Hematopoietic multipotent progenitor cell treated with erythropoietin and hydrocortisone succinate and interleukin-3 and kit ligand, for 15 days (in vitro differentiated cells): ENCODE measurements at places on chromosomes 1 and 21.

DNA sequence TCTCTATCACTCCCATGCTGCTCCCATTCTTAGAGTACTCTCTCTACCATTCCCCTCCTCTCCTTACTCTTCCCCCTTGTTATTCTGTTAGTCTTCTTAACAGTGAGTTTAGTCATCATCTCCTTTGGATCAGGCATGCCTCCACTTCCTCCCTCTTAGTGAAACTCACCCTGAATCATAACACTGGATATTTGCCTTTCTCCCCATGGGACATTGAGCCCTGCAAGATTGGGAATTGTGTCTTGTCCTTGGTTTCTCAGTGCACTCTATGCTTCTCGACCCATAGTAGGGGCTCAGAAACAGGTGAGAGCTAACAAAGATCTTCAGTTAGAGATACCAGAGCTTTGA lies 68.3 kb upstream of the GCLM start:
- no peak for DNase-seq

GRCh38 chr1:17540255-17541001 lies 930 bp downstream of the ARHGEF10L start:
- DNase-seq: no peak

DNA sequence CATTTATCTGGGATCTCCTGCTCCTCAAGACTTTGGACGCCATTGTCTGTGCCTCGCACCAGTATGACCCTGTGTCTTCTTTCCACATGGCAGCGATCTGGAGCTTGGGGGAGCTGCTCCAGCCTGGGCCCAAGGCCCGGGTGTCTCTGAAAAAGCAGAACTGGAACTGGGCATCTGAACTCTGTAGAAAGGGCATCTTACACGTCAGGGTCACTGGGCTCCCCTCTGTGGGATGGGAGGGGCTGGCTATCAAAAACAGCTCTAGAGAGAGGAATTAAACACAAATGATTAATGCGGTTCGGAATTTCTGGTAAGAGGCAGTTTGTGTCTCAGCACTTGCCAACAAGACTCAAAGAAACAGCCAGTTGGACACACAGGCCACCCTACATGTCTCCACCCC lies 16.1 kb downstream of the FCRL1 start:
- DNase-seq: no peak

GRCh38 chr1:12549460-12550349 lies 68.3 kb downstream of the DHRS3 start:
- DNase-seq: no peak

- no peak for DNase-seq
Observed at GRCh38 chr1:150065184-150065871, 2.2 kb upstream of the VPS45 start.

- DNase-seq: no peak
Observed at GRCh38 chr1:181620183-181620582, 136.9 kb downstream of the CACNA1E start.

DNA sequence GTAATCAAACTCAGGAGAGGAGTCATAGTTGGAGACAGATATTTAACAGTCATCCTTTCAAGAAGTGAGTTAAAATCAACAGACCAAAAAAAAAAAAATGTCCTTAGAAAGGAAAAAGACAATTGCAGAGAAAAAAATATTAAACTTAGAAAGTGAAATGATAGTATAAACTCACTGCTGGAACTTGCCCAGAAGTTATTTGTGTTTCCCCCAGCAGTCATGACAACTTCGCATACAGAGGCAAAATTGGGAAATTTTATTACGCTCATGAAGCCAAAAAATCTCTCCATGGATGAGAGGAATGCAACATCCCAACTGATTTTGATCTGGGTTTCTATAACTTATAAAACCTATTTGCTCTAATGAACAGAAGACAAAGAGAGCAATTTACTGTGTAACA lies 198.2 kb downstream of the LRRC7 start:
- DNase-seq: no peak

- no peak for DNase-seq
Observed at GRCh38 chr1:201028461-201028889, 5.0 kb upstream of the KIF21B start.

DNA sequence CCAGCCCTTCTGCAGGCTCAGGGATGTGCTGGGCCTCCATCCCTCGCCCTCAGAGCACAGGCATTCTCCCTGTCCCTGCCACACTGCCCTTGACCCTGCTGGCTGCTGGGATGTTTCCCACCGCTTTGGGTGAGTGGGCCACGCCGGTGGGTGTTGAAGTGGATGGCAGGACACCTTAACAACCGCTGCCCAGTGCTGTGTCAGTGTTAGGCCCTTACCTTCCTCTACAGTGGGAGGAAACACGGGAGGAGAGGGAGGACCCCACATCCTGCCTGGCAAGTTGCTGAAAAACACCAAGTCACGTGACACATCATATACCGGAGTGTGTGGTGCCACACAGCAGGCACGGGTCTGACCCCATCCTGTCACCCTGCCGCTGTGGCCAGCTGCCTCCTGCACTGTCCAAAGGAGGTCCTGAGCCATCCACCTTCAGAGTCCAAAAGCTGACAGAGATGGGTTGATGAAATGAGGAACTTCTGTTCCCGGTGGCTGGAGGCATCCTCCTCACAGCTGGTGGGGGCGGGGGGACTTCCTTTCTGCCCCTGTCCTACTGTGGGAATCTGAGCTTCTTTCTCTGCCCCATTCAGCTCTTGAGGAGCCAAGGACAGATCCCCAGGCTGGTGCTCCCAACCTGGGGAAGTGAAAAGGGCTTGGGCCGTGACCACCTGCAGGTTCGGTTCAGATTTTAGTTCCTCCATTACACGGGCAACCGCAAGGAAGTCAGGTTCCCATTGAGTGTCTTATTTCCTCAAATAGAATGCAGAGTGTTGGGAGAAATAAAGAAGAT lies 3.2 kb upstream of the THEMIS2 start:
- peak; percentile 60 for DNase-seq

GRCh38 chr21:46011267-46011967 lies 29.8 kb downstream of the COL6A1 start:
- DNase-seq: no peak
